ENCODE measurements at places on chromosomes 5 and 9. TPM values are rescaled to one million over a fixed set of nuclear protein-coding genes. Genes with fewer than 3 reads are reported as not detected.

GRCh38 chr5:172950176-172950965, 8.9 kb upstream of the RPL26L1 start:
- H3K36me3 ChIP-seq, result peaks cover 47% of the 10 kb centered on the region
- H3K27me3 ChIP-seq, result no peaks in the 10 kb centered on the region
- H3K4me1 ChIP-seq, result peaks cover 90% of the 10 kb centered on the region
- DNase-seq, result no peak
- H3K27ac ChIP-seq, result peak overlapping the region; percentile 99

DNA sequence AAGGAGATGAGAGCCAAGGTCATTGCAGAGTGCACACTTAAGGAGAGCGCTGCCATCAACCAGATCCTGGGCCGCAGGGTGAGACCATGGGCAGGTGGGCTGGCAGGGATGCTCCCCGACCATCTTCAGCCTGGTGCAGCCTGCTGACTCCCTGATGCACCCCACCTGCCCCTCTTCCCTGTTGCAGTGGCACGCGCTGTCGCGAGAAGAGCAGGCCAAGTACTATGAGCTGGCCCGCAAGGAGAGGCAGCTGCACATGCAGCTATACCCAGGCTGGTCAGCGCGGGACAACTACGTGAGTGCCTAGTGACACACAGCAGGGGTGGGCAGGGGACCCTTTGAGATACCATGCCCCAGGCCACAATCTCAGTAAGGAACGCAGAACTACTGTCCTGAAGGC, 28.3 kb downstream of the TCF7 start:
- no peaks in the 10 kb centered on the region for H3K27me3 ChIP-seq
- peaks cover 97% of the 10 kb centered on the region for H3K36me3 ChIP-seq
- no peak overlapping the region for H3K4me3 ChIP-seq
- no peak overlapping the region for H3K27ac ChIP-seq
- peaks cover 41% of the 10 kb centered on the region for H3K4me1 ChIP-seq
- DNase-seq, result no peak

The GRM6 gene
- not detected for total RNA-seq

DNA sequence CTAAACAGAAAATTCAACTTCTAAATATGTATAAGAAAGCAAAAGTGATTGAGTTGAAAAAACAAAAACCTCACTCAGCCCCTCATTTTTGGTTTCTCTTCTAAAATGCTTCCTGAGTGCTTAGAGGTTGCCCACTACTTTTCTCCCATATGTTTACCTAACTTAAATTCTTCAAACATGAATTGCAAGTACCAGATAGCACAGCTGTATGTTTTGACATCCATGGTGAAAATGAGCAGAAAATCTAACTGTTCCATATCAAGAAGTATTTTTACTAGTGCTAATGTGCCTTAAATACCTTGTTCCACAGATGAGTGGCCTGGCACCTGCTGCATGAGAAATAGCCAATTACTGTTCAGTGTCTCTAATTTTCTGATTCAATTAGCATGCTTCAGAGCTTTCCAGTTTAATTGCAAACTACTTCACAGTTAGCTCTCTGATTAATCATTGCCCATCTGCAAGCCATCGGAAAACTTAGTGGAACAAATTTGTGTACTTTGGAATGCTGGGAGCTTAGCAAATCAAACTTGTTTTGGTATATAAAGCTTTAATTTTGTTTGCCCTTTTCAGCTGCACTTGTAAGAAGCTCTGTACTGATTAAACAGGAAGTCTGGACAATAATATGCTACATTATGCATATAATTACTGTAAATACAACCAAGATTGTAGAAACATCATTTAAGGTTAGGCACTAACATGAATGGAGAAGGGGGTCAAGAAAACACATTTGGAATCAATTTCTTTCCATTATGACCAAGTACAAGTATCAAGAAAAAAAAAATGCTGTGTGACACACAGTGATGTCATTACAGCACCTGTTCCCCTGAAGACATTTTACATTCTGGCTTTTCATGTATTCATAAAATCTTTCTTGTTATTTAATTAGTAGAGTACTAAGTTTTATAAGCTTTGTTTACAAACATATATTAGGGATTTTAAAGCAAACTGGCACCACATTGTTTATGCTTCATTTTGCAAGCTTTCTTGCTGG, 65.6 kb downstream of the POU5F2 start:
- H3K27ac ChIP-seq, result no peak overlapping the region
- no peaks in the 10 kb centered on the region for H3K27me3 ChIP-seq
- DNase-seq, result no peak
- peaks cover 9% of the 10 kb centered on the region for H3K4me1 ChIP-seq
- no peaks in the 10 kb centered on the region for H3K36me3 ChIP-seq
- H3K4me3 ChIP-seq, result no peak overlapping the region

DNA sequence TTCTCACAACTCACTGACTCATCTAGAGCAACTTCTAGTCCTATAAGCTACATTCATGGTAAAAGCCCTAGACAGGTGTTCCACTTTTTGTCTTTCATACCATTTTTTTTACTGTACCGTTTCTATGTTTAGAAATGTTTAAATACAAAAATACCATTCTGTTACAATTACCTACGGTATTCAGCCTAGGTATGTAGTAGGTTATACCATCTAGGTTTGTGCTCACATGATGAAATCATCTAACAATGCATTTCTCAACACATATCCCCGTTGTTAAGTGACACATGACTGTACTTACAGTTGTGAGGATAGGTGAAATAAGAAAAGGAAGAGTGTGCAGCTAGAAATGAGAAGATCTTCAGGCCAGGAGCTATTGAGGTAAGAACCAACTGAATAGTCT, 6.2 kb downstream of the CENPK start:
- H3K27me3 ChIP-seq, result no peaks in the 10 kb centered on the region
- no peak overlapping the region for H3K27ac ChIP-seq
- H3K36me3 ChIP-seq, result peaks cover 49% of the 10 kb centered on the region
- peaks cover 7% of the 10 kb centered on the region for H3K4me1 ChIP-seq
- DNase-seq, result no peak
- no peak overlapping the region for H3K4me3 ChIP-seq

The ARAP3 gene
- total RNA-seq, result 8.1 TPM

GRCh38 chr9:30075451-30076199, 2308.8 kb upstream of the ACO1 start:
- DNase-seq, result no peak
- no peaks in the 10 kb centered on the region for H3K36me3 ChIP-seq
- H3K27ac ChIP-seq, result no peak overlapping the region
- no peak overlapping the region for H3K4me3 ChIP-seq

Measured in SJSA1 (cell line).